Stimulated activated CD4-positive, alpha-beta T cell treated with anti-CD3 and anti-CD28 coated beads, TNF-alpha, amount 100 ng/mL, for 48 hours (primary cell): ENCODE measurements at places on chromosomes 7 and 10.

GRCh38 chr10:18205098-18205834 is 65.0 kb downstream of the CACNB2 start:
- DNase-seq, result no peak

- DNase-seq, result no peak
These were observed 466.0 kb downstream of the REEP3 start for GRCh38 chr10:63987212-63987611.

DNA sequence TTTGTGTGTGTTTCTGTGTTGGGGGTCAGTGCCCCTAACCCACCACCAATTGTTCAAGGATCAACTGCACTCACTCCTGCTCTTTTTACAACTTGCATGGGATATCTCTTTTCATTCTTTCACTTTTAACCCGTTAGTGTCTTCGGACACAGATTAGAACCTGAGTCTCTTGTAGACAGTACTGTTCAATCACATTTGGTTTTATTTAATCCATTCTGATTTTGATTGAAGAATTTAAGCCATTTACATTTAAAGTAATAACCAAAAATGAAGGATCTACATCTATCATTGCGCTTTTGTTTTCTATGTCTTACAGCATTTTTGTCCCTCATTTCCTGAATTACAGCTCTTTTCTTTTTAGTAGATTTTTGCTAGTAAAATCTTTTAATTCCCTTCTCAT is 43.6 kb downstream of the ZNF248 start:
- no peak for DNase-seq

- no peak for DNase-seq
These were observed 279.2 kb downstream of the CXCL12 start for GRCh38 chr10:44105696-44106095.

GRCh38 chr10:34288634-34289033 is 526.5 kb downstream of the PARD3 start:
- no peak for DNase-seq
